T47D (cell line): ENCODE measurements at places on chromosomes 13 and 19.

DNA sequence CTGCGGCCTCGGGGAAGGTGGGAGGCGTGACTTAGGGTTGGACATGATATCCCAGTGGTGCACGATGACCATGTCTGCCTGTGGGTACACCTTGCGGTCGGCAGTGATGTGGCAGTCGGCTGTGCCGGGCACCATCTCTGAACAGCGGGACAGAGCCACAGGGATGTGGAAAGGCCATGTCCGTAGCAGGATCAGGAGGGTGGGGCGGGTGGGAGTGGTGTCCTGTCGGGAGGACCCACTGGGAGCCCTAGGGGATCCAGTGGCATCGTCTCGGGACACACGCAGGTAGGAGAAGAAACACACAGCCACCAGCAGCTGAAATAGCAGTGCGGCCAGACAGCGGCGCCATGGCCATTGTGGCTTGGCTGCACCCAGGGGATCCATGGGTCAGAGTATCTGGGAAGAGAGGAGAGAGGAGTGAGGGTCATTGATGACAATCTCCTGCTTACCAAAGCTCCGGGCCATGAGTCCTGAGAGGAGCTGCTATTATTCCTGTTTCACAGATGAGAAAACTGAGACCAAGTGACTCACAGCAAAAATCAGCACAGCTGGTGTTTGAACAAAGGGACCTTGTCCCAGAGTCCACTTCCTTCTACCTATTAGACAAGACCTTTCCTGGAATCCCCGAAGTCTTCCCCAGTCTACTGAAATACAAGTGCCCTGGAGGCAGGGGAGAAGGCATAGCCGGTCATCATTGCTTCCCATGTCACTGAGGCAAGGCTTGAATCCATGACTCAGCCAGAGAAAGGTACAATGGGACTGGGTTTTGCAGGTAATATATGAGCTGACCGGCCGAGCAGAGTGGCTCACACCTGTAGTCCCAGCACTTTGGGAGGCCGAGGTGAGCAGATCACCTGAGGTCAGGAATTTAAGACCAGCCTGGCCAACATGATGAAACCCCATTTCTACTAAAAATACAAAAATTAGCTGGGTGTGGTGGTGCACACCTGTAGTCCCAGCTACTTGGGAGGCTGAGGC is 5.2 kb upstream of the FUT6 start:
- DNase-seq: no peak

DNA sequence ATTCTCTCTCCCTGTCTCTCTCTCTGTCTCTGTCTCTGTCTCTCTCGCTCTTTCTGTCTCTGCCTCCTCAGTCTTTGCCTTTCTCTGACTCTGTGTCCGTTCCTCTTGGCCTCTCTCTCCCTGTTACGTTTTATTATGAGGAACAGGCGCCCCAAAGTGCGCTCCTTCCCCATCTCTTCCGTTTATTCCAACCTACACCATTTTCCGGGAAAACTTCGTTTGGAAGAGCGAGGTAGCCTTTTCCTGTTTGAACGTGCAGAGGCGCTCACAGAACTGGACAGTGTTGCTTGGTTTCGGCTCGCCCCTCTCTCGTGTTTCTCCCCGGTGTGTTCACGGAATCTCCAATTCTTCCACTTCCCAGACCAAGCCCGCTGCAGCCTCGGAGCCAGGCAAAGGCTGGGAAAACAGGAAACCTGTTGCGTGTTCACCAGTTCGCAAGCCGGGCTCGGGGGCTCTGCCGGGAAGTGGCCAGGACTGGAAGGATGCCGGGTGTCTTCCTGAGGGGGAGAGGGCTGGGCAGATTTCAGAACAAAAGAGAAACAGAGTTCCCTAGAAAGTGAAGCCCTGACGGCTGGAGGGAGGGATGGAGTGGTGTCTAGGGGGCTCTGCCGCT is 605 bp downstream of the TMEM255B start:
- peak; percentile 39 for DNase-seq

DNA sequence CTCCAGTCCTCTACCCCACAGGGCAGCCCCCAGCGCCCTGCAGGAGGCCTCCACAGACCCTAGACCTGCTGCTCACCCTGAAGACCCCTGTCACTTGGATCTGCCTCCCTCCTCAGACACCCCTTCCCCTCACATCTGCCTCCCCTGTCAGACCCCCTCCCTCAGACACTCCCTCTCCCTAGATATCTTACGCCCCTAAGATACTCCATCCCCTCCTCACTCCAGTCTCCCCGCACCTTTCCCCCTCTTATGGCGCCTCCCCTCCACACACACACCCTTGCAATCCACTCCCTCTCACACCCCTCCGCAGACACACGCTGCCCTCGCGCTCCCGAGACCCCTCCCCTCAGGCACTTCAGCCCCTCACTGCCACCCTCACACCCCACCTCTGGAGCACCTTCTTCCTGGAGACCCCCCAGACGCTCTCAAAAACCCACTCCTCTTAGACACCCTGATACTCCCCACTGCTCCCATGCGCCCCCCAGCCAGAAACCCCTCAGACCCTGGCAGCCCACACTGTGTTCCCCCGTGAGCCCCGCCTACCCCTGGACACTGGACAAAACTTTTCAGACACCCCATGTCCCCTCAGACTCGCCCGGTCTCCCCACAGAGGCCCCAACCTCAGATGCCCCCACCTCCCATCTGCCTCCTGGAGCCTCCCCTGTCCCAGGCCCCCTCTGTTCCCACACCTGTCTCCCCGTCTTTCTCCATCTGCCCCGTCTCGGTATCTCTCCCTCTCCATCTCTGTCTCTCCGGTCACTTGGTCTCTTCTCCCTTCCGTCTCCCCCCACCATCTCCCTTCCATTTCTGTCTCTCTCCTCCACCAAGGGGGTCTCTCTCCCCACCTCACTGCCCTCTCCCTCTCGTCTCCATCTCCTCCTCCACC is 14.5 kb downstream of the ERFL start:
- no peak for DNase-seq

- DNase-seq: no peak
Measured at GRCh38 chr13:87923753-87924152, 252.6 kb downstream of the SLITRK5 start.

GRCh38 chr13:51858433-51859247 is 3.1 kb upstream of the CCDC70 start:
- no peak for DNase-seq

GRCh38 chr13:98571955-98572662 is 4.8 kb downstream of the STK24 start:
- DNase-seq: no peak

GRCh38 chr13:103192511-103193135 is 126.4 kb upstream of the SLC10A2 start:
- no peak for DNase-seq

GRCh38 chr19:49931293-49932040 is 2.2 kb upstream of the NUP62 start:
- DNase-seq: no peak

GRCh38 chr13:73040968-73041596 is 17.7 kb upstream of the KLF5 start:
- DNase-seq: no peak

DNA sequence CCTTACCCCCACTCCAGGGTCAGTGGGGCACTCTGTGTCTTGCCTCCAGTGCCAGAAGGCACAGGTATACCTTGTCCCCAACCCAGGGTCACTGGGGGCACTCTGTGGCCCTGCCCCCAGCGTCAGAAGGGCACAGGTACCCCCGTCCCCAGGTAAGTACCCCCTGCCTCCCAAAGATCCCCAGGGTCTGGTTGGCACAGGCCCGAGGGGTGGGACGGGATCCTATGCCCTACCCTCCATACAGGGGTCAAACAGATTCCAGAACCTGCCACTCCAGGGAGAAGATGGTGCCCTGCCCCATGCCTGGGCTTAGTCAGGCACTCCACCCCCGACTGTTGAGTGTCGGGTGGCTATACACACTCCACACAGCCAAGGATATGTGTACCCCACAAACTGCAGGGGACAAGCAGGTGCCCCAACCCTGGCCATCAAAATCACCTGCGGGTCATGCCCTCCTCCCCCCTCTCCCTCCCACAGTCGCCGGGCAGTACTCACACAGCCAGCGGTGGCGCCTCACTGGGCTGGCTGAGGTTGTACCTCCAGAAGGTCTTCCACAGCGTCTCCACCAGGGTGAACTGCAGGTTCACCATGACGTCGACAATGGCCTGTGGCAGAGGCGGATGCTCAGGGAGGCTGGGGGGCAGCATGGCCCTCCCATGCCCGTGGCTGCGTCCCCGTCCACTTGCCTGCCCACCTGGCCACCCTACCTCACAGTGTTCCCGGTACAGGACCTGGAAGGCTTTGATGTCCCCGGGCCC is 13.8 kb downstream of the DCAF15 start:
- DNase-seq: no peak

GRCh38 chr19:1914826-1915341 is 9.7 kb downstream of the ADAT3 start:
- no peak for DNase-seq

GRCh38 chr19:35002037-35002535 is 2.0 kb downstream of the GRAMD1A start:
- no peak for DNase-seq

- peak; percentile 93 for DNase-seq
Measured at GRCh38 chr19:38004521-38005223, 97.7 kb downstream of the SIPA1L3 start.

DNA sequence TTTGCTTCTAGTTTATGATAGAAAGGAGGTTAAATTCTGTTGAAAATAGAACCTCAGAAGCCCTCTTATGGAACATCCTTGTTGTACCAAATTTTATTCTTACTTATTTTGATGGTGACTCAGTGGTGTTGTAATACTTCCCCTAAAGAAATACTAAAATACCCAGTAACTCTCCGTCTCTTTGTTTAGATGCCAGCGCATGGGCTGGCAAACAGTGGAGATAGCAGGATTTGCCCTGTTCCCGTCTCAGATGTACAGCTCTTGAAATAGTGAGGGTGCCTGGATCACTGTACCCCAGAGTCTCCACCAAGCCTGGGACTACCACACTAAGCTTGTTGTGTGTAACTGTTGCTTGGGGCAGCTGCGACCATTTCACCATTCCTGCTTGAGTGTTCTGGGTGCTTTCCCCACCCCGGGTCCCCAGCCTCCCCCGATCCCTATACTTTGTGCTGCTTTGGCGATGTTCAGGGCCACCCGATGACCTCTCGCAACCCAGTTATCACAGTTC is 67.0 kb upstream of the TEX29 start:
- DNase-seq: no peak

- DNase-seq: no peak
Measured at GRCh38 chr13:91166714-91167511, 180.6 kb upstream of the MIR17HG start.

DNA sequence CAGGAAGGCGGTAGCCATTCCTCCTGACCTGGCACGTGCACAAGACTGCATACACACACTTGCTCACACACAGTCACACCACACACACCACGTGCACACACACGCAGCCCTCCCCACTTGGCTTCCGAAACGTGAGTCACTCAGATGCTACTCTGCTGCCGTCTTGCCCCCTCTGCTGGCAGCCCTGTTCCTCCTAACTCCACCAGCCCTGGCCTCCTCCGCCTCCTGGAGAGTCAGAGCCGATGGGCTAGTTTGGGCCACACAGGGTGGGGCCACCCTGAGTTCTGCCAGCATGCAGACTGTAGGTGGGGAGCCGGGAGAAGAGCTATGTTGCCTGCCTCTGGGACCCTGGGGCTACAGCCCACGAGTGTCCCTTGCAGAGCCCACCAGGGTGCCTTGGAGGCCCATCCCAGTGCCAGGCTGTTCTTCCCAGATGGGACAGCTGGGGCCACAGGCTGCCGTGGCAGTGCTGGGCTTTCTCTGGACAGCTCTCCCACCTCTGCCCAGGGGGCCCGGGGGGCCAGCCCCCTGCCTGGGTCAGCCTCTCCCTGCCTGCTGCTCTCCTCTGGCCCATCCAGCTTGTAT is 12.1 kb downstream of the PIN1 start:
- peak; percentile 62 for DNase-seq

DNA sequence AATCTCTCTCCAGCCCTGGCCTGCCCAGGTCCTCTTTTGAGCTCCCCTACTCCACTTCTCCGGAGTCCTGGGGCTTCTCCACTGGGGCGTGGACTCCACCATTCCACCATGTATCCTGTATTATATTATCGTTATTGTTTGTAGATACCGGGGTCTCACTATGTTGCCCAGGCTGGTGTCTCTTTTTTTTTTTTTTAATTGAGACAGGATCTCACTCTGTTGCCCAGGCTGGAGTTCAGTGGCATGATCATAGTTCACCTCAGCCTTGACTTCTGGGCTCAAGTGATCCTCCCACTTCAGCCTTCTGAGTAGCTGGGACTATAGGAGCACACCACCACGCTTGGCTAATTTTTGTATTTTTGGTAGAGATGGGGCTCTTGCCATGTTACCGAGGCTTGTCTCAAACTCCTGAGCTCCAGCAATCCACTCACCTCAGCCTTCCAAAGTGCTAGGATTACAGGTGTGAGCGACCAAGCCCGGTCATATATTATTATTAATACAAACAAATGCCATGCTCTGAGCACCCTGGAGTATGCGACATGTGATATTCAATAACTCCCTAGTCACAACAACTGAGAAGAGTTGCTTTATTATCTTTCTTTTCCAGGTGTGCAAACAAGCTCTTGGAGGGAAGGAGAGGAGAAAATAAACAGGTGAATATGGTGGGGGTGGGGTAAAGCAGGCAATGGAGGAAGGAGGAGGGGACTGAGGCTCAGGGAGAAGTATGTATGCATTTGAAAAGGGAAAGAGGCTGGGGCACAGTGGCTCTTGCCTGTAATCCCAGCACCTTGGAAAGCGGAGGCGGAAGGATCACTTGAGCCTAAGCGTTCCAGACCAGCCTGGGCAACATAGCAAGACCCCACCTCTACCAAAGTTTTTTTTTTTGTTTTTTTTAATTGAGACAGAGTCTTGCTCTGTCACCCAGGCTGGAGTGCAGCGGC is 2.8 kb upstream of the CERS4 start:
- DNase-seq: peak; percentile 66

DNA sequence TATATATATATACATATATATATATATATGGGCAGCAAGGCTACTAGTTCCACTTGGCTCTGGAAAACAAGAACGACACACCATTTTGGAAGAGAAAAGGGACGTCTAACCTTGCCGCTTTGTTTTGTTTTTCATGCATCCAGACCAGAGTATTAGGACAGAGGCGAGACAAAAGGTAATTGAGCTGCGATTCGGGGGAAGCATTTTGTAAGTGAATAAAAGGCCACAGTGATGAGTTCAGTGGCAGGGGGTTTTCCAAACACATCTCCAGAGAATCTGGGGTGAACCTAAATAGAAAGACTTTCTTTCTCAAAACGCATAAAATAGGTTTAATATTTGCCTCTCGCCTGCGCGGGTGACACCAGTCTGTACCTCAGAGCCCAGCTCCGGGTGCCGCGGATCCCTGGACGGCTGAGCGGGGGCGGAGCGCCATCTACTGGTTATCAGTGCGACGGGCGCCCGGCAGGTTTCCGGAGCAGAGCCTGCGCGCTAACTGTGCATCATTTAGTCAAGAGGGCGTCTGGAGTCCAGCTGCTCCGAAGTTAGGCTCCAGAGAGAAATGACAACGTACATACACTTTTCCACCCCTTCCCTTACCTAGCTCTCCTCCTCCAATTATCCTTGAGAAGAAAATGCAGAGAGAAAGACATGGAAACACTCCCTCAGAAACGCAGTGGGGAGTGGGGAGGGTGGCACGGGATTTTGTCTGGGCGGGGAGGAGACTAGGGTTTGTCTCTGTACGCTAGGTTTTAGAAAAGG is 262.3 kb downstream of the TBC1D4 start:
- DNase-seq: peak; percentile 65
